DMS153 (cell line): ENCODE measurements at places on chromosomes 12 and 14.

- DNase-seq: no peak
Observed at GRCh38 chr12:50986966-50987737, 34.8 kb downstream of the HIGD1C start.

- DNase-seq: no peak
Observed at GRCh38 chr12:100789975-100790374, 4.6 kb upstream of the ANO4 start.

- no peak for DNase-seq
Observed at GRCh38 chr14:66649498-66649897, 141.6 kb downstream of the GPHN start.

DNA sequence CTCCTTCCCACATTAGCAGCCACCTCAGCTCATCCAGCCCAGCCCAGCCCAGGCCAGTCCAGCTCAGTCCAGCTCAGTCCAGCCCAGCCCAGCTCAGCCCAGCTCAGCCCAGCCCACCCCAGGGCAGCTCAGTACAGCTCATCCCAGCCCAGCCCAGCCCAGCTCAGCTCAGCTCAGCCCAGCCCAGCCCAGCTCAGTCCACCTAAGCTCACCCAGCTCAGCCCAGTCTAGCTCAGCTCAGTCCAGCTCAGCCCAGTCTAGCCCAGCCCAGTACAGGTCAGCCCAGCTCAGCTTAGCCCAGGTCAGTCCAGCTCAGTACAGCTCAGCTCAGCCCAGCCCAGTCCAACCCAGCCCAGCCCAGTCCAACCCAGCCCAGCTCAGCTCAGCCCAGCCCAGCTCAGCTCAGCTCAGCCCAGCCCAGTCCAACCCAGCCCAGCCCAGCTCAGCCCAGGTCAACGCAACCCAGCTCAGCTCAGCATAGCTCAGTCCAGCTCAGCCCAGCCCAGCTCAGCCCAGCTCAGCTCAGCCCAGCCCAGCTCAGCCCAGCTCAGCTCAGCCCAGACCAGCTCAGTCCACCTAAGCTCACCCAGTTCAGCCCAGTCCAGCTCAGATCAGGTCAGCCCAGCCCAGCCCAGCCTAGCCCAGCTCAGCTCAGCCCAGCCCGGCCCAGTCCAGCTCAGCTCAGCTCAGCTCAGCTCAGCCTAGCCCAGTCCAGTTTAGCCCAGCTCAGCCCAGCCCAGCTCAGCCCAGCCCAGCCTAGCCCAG lies 63.0 kb downstream of the TMEM121 start:
- DNase-seq: no peak

GRCh38 chr12:111881716-111882115 lies 39.7 kb downstream of the MAPKAPK5 start:
- DNase-seq: no peak

GRCh38 chr14:102323102-102323501 lies 3.6 kb downstream of the ZNF839 start:
- no peak for DNase-seq

DNA sequence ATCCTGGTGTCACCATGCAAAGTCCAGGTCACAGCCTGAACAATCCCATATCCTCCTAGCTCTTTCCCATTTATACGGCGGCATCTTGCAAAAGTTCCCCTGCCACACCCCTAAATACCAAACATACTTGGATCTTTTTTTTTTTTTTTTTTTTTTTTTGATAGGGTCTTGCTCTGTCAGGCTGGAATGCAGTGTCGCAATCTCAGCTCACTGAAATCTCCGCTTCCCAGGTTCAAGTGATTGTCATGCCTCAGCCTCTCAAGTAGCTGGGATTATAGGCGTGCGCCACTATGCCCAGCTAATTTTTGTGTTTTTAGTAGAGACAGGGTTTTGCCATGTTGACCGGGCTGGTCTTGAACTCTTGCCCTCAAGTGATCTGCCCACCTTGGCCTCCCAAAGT lies 451.3 kb downstream of the GLT1D1 start:
- DNase-seq: no peak

DNA sequence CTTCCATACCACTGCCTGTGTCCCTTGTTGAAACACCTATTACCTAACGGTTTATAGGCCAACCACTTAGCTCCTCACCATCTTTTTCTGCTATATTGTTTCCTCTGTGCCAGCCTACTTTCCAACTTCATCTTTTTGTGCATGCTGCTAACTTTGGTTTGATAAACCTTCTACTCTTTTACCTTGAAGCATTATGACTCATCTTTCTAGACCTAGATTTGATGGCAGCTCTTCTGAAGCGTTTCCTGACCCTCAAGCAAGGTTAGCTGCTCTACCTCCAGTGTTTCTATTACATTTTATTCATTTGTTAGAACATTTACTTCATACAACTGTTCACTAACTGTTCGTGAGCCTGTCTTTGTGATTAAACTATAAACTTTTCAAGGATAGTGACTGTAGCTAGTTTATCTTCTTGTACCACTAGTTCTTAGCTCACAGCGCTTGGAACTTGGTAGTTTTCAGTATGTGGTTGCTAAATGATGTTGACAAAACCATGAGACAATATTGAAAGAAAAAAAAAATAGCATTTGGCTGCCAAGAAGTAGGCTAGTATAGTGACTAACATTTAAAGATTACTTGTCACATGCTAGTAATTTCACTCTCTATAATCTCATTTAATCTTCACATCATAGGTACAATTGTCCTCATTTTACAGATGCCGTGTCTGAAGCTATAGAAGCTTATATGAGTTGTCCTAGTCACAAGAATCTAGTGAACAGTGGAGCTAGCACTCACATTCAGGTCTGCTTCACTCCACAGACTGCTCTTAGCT lies 79.5 kb downstream of the APAF1 start:
- no peak for DNase-seq

- peak; percentile 16 for DNase-seq
Observed at GRCh38 chr12:49279706-49280159, 14.9 kb downstream of the TUBA1C start.

DNA sequence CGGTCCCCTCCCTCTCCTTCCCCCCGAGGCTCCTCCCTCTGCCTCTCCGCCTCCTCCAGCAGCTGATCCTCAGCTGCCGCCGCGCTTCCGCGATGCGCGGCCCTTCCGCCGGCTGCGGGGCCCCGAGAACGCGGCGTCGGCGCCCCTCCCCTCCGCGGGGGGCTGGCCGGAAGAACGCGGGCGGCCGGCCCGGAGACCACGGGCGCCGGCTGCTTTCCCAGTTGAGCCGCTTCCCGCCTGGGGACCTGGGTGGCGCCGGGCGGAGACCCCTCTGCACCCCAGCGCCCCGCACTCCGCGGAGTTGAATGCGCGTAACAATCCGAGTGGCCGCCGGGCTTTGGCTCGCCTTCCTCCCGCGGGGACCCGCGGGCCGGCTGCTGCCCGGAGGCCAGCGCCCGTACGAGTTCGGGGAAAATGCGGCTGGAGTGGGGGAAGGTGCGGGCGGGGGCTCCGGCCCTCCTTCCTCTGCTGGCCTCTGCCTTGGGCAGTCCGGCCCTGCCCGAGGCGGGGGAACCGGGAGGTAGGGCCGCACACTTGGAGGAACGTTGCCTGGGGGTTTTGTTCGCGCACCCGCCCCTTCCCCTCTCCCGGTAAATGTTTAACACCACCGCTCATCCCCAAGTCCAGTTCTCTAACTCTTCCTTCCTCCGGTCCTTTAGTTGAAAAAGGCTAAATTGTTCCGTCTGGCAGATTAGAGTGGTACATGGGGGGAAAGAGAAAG lies 393 bp upstream of the DCAF5 start:
- peak; percentile 84 for DNase-seq

- DNase-seq: no peak
Observed at GRCh38 chr12:128734371-128734770, 89.4 kb downstream of the SLC15A4 start.

- DNase-seq: no peak
Observed at GRCh38 chr12:105431537-105432100, 101.1 kb downstream of the C12orf75 start.

DNA sequence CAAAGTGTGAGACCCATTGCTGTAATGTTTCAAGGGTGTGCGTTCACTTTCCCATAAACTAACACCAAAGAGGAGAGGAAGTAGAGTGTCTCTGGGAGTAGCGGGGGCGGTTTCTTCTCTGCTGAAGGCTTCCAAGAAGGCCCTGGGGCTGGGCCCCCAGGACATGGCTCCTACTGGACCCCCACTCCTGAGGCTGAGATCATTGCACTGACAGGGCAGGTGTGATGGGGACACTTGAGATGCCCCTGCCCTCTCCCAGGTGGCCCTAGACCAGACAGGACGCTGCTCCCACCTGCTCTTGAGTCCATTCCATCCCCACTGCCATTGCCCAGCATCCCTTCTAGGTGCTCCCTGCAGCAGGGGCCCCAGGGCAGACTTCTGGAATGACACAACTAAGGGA lies 20.1 kb downstream of the TMEM63C start:
- DNase-seq: no peak

DNA sequence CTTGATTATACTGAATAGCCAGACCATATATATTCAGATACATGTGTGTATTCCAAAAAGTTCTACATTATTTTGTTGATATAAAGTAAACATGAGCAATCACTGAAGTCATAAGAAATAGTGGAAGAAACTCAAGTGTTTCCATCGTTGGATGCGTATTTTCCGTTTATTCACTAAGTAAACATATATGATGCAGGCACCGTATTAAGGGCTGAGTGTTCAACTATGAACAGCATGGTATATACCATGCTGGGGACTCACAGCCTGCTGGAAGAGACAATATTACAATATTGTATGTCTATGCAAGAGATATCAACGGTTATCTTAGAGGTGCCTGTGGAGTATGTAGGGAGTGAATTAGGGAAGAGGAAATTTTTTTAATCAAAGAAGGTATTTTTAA lies 1.2 kb downstream of the PYROXD1 start:
- DNase-seq: no peak

DNA sequence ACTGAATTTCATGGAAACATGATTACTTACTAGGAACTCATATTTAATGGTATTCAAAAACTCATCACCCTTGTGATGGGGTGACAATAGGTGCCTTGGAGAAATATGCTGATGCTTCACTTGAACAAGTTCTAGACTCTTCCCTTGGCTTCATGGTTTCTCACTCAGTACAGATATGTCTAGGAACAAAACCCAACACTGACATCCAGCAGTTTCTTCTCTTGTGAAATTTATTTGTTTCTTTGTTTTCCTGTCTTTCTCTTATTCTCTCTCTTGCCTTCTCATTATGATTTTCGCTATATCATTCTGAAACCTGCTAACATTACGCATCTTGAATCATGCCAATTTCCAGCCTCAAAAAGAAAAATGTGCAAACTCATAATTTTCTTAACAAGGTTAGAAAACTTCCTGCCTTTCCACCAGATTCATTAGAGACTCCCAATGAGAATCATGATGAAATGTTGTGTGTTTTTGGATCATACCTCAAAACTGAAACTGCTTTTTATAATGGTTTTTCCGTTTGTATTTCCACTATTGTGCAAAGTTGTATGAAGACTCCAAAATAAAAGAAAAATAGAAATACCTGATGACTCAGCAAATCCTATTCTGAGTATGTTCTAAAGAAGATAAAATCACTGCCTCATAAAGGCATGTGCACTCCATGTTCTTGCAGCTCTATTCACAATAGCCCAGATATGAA lies 1021.5 kb downstream of the TMEM121 start:
- DNase-seq: no peak

DNA sequence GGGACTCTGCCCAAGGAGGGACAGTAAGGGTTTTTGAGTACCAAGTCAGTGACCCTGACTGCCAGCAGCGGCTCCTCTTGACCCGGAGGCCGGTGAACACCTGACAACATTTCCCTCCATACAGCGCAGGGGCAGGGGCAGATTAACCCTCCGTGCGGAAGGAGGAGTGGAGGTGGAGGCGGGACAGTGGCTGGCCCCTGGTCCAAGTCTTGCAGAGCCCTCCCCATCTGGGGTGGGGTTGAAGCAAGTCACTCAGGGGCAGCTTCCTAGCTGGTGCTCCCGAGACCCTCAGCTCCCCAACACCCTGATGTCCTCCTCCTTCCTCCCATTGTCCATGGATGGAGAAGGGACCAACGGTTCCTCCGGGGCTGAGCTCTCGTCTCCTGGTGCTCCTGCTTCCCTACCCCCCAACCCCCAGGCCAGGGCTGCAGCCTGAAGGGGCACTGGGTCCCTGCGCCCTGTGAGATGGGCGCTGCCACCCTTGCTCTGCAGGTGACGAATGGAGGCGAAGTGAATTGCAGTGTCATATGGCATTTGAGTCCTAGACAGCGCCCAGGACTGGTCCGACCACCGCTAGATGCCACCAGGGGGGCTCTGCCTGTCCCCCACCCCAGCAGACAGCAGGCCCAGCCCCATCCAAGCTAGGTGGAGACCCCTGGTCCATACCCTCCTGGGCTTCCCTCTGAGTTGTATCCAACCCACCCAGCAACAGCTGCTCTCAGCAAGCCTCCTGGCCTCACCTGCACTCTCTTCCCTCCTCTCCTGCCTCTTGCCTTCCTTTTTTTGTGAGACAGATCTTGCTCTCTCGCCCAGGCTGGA lies 7.0 kb upstream of the AMN start:
- DNase-seq: no peak

- DNase-seq: no peak
Observed at GRCh38 chr12:24822121-24822899, 126.6 kb downstream of the BCAT1 start.

GRCh38 chr12:88058719-88059077 lies 29.5 kb upstream of the C12orf50 start:
- no peak for DNase-seq

DNA sequence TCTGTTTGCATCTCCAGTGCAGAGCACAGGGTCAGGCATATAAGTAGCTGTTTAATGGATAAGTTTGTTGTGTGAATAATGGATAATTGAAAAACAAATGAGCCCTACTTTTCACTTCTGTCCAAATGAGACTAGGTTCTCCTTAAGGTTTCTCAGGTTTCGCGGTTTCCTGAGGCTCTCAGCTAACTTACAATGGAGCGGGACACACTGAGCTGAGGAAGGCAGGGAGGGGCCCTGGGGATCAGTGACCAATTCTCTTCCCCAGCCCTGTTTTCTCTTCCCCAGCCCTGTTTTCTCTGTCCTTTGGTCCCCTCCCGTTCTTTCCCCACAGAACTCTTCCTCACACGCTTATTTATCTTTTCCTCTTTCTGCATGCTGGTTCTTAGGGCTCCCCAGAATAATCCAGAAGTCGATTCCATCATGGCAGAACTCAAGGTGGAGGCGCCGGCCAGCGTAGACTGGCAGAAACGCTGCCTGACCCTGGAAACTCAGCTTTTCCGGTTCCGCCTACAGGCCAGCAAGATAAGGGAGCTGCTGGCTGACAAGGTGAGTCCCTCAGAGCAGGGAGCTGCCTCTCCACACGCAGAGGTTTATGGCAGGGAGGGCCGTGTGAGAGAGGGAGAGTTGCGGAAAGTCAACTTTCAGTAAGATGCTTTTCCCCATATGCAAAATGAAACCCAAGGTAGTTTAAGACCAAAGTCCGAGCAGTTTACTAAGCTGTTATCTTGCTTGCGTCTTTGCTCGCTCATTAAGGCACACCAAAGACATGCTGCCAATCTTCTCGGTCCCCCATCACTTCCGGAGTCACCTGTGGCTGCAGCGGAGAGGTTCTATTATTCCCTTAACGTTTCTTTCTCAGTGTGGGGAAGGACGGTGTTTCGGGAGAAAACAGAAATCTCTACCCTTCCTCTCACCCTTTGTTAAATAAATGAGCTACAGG lies 8.6 kb downstream of the PLEKHH1 start:
- DNase-seq: no peak
